ENCODE measurements at places on chromosomes 13 and 19.

DNA sequence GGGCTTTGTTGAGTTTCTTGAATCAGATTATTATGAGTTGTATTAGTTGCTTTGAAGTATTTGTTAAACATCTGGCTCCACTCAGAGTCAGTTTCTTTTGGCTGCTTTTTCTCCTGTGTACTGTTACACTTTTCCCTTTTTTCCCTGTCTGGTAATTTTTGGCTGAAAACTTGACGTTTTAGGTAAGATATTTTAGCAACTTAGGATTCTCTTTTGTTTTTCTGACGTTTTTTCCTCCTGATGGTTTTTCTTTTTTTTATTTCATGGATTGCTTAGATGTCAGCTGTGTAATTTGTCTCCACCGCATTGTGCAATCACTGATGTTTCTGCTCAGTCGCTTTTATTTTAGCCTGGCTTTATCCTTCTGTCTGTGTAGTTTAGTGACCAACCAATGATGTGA, 20.7 kb downstream of the RFC3 start:
- DNase-seq, result no peak

DNA sequence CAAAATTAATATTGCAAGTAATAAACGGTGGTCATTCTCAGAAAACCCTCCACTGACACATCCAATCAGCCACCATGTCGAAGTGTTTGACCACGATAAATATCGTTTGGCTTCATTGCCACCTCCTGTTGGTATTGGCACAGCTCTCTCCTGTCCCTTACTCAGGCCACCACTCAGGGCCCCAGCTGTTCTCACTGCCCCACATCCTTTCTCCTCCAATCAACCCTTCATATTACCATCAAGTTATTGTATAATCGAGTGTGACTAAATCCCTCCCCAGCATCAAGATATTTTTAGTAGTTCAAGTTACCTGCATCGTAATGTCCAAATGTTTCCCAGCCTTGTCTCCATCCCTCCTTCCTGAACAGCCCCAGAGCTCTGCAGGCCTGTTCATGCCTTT, 50.4 kb downstream of the SACS start:
- no peak for DNase-seq

- no peak for DNase-seq
These were observed 142.8 kb downstream of the KLF5 start for GRCh38 chr13:73201626-73202025.

GRCh38 chr13:111623743-111624505, 303.5 kb downstream of the TEX29 start:
- no peak for DNase-seq

GRCh38 chr13:27601803-27602202, 18.5 kb downstream of the LNX2 start:
- DNase-seq, result no peak

Data from activated naive CD4-positive, alpha-beta T cell (primary cell).